Fibroblast of skin of abdomen (primary cell): ENCODE measurements at places on chromosomes 5 and 9.

- peak; percentile 16 for DNase-seq
These were observed 332.8 kb downstream of the NSG2 start for GRCh38 chr5:174378121-174378874.

GRCh38 chr9:113390192-113390960 lies 10.7 kb downstream of the ALAD start:
- DNase-seq: no peak

- DNase-seq: no peak
These were observed 12.9 kb upstream of the ACTBL2 start for GRCh38 chr5:57495285-57496086.

GRCh38 chr9:1383899-1384455 lies 333.8 kb downstream of the DMRT2 start:
- no peak for DNase-seq

GRCh38 chr9:34276772-34277171 lies 52.3 kb downstream of the KIF24 start:
- no peak for DNase-seq

- DNase-seq: peak; percentile 30
These were observed 30.5 kb upstream of the DAB2IP start for GRCh38 chr9:121620777-121621449.

DNA sequence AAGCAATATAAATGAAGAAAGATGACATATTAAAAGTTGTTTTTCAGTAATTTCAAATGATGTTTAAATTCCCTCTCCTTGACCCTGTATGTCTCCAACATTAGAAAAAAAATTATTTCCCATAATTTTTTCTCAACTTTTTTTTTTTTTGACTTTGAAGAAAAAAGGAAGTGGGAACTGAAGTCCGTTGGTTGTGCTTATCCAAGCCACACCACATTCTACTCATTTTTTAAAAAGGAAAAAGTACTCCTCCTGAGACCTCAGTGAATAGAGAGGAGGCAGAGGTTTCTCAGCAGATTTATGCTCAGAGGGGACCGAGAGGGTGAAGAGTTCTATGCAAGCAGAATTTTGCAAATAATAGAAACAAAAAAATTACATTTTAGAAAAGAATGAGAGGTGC lies 123.3 kb downstream of the PCSK5 start:
- DNase-seq: no peak

DNA sequence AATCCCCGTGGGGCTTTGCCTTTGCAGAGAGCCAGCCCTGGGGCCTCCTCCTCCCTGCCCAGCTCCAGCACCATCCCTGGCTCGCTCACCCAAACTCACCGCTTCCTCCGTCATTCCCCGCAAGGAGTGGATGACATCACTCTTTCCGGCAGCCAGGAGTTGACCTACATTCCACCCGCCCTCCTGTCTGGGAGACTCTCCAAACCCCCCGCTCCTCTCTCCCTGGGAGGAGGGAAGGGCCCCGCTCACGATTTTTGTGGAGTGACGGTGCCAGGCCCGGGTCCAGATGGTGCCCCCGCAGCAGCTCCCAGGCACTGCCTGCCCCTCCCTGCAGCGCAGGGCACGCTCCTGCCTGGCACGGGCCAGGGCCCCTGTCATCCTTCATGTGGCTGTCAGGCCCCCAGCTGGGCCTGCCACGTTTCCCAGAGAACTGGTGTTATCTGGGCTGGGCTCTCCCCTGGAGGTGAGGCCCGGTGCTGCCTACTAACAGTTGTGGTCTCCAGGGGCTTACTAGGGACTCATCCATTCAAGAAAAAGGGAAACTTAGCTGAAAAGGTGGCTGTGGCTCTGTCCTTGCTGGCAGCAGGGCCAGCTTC lies 52.3 kb downstream of the NTNG2 start:
- peak; percentile 90 for DNase-seq

- DNase-seq: no peak
These were observed 35.8 kb downstream of the PPIC start for GRCh38 chr5:123000731-123001130.

GRCh38 chr9:128822407-128823042 lies 4.2 kb downstream of the ENDOG start:
- no peak for DNase-seq

GRCh38 chr5:141223112-141223783 lies at the start of gene PCDHB14:
Gene PCDHB14, plus strand, starts transcription at chr5:141223343. Its CDS starts 163 bp downstream, at chr5:141223506.
- peak; percentile 4 for DNase-seq

DNA sequence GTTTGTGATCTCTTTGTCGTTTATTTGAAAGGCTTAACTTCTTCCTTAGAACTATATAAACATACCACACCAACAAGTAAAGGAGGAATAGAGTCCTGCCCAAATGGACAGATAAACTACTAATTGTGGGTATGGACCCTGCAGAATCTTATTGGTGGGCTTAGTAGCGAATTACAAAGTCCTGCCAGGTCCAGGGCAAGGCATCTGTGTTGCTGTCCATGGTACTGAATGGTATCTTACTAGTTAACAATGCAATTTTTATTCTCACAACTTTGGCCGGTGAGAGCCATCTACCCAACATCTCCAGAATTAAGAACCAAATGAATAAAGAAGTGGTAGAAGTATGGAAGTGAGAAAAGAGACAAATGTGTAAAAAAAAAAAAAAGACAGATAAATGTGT lies 1782.4 kb upstream of the WWC1 start:
- DNase-seq: peak; percentile 1

DNA sequence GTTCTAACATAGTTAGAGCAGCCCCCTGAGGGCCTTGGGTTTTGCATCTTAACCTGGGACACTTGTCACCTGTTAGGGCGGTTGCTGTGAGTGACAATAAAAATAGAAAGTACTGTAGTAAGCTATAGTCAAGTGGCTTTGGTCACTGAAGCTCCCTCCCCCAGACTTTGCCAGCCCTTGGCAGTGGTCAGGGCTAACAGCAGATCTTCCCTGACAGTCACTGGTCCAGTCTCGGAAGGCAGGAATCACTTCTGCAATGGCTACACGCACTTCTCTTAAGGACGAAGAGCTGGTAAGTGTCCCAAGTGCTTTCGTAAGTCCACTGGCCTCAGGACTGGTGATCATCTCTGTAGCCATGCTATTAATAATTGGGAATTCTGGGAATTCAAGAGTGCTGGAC lies 115.0 kb upstream of the RUSC2 start:
- DNase-seq: no peak

GRCh38 chr9:126517833-126518356 lies 95.8 kb upstream of the LMX1B start:
- DNase-seq: peak; percentile 22

DNA sequence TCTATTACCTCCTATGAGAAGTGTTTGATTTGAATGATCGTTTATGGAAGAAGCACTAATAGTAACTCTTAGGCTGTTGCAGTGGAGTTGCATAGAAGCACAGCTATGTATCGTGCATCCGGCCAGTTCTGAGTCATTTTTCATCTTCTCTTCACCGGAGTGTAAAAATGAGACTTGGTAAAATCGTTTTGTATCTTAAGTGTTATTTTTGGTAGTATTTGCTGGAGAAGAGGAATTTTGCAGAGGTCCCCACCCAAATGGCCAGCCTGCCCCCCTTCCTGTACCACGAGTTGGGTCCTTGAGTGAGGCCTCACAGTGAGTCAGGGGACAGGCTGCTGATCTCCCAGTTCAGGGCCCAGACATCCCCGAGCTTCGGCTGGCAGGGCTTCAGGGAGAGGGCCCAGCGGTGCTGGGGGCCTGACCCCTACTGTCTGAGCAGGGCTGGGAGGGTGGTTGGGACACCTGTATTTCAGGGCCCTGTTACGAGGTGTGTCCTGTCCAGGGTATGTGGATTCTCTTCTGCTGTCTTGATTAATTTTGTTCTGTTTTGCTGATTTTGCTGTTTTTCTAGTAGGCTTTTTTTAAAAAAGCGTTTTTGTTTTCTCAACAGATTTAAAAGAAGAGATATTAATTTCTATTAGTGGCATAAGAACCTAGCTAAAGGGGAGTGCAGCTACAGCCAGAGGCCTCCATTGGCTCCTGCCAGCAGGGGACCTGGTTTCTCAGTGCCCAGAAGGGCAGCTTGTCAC lies 210.8 kb downstream of the TRIO start:
- DNase-seq: no peak

GRCh38 chr5:32583582-32584232 lies 1.6 kb upstream of the SUB1 start:
- no peak for DNase-seq

DNA sequence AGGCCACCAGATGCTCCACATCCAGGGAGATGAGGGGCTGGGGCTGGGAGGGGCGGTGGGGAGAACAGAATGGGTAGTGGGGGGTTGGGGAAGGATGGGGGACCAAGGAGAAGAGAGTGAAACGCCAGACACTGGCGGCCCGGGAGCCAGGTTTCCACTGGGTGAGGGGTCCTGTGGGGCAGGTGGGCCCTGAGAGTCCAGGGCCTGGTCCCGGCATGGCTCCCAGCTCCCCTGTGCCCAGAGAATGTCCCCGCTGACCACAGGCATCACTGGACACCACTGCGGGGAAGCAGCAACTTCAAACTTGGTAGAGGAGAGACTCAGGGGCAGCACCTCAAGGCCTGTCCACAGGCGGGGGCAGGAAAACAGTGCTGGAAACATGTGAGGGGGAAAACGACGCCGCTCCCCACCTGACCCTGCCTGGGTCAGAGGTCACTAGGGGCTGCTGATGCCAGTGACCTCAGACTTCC lies 13.2 kb downstream of the NINJ1 start:
- no peak for DNase-seq

GRCh38 chr9:91681461-91682305 lies 258.1 kb upstream of the NFIL3 start:
- DNase-seq: peak; percentile 67

- no peak for DNase-seq
These were observed 105.2 kb downstream of the RASEF start for GRCh38 chr9:82957529-82958379.

DNA sequence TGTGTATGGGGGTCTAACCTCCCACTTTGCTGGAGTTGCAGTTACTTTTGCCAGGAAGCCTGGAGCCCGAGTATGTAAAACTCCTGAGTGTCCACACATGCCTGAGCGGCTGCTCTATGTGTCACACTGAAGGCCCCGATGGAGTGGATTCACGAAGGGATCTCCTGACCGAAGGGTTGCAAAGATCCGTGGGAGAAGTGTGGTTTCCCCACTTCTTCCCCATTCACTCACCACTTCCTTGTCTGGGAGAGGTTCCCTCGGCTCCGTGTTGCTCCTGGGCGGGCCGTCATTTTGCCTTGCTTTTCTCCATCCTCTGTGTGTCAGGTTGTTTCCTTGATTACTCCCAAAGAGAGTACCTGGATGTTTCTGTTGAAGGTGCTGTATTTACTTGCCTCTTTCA lies 16.2 kb upstream of the IL3 start:
- no peak for DNase-seq
